ENCODE measurements at places on chromosomes 3 and 15.

DNA sequence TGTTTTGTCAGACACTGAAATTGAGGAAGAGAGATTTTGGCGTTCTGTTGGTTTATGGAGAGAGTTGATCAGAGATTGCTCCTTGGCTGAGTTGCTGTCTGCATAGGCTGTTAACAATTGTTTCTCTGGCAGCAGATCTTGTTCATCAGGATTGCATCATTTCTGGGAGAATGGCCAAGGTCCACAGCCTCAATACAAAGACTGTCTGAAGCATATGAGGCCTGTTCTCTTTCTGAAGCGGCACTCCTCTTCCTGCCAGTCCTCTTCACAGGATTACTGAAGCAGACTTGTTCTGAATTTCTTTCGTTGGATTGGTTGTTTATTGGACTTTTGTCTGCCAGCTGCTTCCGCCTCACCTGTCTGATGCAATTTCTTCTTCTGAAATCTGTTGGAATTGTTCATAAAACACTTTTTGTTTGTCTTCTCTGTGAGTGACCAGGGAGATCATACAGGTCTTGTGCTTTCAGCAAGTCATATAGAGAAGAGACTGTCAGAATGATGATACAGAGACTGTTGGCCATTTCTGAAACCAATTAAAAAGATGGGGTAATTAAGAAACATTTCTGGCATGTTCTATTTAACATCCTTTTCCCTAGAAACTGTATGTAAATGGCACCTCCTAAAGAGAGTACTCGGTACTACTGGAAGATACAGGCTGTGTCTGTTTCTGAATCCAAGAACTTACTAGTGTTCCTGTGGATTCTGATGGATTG lies 25.5 kb downstream of the SETD5 start:
- no peak for DNase-seq

DNA sequence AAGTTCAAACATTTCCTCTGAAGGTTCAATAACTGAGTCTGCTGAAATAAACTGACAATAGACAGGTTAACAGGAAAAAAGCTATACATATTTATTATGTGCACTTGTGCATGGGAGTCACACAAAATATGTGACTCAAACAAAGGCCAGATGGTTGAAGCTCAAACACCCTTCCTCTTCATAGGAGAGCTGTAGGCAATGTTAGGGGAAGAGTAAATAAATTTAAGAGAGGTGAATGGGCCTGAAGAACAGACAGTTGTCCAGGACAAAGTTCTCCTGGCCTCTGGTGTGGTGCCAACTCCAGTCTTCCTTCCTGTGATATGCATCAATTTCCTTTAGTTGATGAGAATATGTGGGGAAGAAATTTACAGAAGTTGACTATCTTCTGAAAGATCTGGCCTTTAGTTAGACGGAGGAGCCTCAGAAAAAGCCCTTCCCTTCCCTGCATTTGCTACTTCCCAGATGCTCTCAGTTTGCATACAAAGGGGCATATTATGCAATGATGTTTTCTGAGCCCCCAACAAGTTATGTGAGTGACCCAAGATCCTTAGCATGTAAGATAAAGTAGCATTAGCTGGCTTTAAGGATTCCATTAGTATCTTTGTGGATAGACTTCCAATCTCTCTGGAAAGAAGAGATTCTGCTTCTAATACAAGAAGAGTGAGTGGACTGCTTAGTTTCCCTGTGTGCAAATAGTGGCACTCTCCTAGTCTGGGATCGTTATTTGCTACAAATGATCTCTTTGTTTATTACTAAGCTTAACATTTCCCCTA lies 96.4 kb upstream of the IGSF10 start:
- DNase-seq: no peak

- no peak for DNase-seq
Measured at GRCh38 chr15:60721707-60722106, 242.8 kb upstream of the ICE2 start.

DNA sequence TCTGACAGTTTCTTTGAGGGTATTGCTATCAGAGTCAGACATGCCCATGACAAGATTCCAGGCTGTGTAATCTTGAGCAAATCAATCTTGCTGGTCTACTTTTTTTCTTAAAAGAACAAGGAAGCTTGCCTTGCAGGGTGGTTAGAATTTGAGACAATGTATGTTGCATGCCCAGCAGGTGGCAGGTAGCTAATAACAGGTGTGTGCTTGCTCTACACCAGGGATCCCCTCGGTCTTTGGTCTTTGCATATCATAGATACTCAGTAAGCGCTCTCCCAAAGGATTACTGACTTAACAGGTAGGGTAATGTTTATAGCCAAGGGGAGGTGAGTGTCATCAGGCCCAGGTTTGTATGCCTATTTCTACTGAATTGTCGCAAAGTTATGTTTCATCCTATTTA lies 37.3 kb downstream of the CACNA1D start:
- DNase-seq: no peak

DNA sequence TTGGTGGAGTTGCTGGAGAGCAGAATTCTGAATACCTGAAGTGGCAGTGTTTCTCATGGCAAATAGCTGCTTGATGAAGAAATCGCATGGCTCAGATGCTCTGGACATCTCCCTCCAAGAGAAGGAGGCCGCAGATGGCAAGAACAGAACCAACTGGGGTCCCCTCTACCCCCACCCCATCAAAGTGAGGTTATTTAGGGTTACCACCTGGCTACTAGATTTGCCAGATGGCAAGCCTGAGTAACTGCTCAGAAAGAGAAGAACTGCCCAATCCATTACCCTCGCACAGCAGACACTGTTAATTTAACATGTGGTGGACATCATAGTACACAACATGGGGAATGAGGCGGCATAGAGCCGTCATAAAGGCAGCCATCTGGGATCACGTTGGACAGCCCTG lies 30.5 kb upstream of the LIPC start:
- no peak for DNase-seq

GRCh38 chr3:44077267-44077666 lies 164.4 kb upstream of the TOPAZ1 start:
- DNase-seq: no peak

GRCh38 chr3:12054245-12054644 lies 50.1 kb downstream of the SYN2 start:
- DNase-seq: no peak

Measured in stimulated activated CD4-positive, alpha-beta T cell treated with anti-CD3 and anti-CD28 coated beads, Interleukin-12 subunit alpha, Interleukin-12 subunit beta, amount 100 ng/mL, for 4 hours (primary cell).